ENCODE measurements at places on chromosomes 13 and 19.

- DNase-seq = no peak
Observed at GRCh38 chr13:77019756-77020155, 7.2 kb downstream of the FBXL3 start.

- DNase-seq = no peak
Observed at GRCh38 chr19:1675633-1676350, 23.4 kb upstream of the TCF3 start.

DNA sequence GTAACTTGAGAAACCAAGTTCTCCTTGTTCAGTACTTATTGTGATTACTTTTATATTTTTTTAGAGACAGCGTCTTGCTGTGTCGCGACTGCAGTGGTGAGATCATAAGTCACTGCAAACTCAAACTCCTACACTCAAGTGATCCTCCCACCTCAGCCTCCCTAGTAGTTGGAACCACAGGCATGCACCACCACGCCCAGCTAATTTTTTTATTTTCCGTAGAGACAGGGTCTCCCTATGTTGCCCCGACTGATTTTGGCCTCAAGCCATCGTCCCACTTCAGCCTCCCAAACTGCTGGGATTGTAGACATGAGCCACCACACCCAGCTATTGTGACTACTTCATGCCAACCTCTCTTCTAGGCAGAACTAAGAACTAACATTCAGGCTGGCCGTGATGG, 8.3 kb downstream of the C19orf53 start:
- DNase-seq = no peak

GRCh38 chr13:30192320-30193093, 114.8 kb downstream of the KATNAL1 start:
- no peak for DNase-seq

- DNase-seq = no peak
Observed at GRCh38 chr13:111394211-111394922, 73.9 kb downstream of the TEX29 start.

GRCh38 chr13:99908140-99908803, 63.3 kb downstream of the ZIC5 start:
- no peak for DNase-seq

DNA sequence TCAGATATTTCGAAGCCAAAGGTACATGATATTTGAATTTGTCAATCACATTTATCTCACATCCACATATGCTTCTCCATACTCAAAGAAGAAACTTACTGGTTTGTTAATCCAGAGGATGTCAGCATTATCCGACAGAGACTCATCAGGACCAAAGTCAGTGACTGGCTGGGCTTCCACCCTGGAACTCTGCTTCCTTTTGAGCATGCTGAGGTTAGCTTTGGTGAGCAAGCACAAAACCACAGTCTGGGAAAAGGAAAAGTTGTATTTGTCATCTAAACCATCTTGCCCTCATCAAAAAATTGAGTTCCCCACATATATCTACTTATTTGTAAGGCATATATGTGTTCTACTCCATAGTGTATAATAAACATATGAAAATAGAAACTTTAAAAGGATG, 17.4 kb downstream of the NALCN start:
- DNase-seq = no peak

DNA sequence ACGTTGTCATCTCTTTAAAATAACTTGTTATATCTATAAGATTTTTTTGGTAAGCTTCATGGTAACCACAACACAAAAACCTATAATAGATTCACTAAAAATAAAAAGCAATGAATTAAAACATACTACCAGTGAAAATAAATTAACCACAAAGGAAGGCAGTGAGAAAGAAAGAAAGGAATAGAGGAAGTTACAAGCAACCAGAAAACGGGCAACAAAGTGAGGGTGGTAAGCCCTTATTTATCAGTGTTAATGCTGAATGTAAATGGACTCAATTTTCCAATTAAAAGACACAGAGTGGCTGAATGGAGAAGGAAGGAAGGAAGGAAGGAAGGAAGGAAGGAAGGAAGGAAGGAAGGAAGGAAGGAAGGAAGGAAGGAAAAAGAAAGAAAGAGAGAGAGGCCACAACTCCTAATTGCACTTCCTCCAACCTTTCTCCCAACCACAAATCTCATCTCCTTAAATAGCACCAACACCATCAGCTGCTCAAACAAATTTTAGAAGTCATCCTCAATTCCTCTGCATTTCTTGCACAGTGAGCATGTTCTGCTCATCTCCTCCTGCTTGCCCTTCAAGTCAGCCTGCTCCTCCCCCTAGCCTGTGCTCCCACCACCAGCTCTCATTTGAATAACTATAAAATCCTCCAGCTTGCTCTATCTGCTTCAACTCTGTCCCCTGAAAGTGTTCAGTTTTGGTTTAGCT, 48.6 kb downstream of the CCNA1 start:
- no peak for DNase-seq
